NCI-H510A (cell line): ENCODE measurements at places on chromosomes 5 and 9.

GRCh38 chr9:100587375-100587774 lies 9.5 kb downstream of the CAVIN4 start:
- DNase-seq, result no peak

GRCh38 chr9:95939472-95939871 lies 64.0 kb downstream of the ERCC6L2 start:
- no peak for DNase-seq

GRCh38 chr5:141039517-141039916 lies 11.7 kb upstream of the PCDHB1 start:
- no peak for DNase-seq

GRCh38 chr5:75534734-75535133 lies 23.0 kb downstream of the POLK start:
- no peak for DNase-seq

DNA sequence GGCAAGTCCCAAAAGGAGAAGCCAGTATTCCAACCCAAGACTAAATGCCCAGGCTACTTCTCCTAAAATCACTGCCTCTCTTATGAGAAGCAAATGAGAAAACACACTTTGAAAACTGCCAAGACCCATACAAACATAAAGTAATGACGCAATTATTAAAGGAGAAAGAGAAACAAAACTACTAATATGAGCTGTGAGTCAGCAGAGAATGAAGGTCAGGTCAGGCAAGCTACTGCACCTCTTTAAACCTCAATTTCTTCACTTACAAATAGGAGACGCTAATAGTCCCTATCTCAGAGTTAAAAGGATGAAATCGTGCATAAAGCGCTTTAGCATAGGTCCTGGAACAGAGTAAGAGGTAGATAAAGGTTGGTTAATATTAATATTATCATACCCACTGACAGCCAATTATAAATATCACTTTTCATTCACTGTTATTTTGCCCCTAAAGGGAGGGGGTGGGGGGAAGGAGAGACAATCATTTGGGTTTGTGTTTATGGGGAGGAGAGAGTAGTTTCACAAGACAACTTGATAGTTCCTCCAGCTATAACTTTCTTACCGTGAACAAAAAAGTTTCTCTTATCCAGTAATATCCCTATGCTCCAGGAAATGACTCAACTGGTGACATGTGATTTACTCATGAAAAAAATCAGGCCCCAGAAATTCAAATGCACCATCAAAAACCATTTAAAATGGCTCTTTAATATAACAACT lies 3.6 kb downstream of the PSMB7 start:
- DNase-seq, result no peak

GRCh38 chr5:138829341-138829740 lies 45.8 kb downstream of the LRRTM2 start:
- no peak for DNase-seq

DNA sequence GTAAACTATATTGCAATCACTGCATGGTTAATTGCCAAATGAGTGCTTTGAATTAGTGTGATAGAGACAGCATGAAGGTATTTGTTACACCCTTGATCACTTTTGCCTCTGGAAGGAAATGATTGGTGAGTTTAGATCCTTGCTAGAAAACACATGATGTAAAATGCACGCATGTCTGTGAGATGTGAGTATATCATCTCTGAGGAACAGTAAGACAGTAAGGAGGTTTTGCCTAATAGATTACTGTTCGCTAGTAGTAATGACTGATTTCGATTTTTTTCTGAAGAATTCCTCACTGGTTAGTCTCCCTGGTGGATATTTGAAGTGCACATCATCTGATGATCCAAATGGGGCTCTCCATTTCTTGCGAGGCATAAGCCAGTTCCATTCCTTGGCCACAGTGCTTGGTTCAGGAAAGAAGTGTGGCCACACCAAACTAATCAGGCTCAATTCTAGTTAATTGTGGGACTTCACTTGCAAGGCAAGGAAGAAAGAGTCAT lies 156.4 kb upstream of the ADRA1B start:
- no peak for DNase-seq

DNA sequence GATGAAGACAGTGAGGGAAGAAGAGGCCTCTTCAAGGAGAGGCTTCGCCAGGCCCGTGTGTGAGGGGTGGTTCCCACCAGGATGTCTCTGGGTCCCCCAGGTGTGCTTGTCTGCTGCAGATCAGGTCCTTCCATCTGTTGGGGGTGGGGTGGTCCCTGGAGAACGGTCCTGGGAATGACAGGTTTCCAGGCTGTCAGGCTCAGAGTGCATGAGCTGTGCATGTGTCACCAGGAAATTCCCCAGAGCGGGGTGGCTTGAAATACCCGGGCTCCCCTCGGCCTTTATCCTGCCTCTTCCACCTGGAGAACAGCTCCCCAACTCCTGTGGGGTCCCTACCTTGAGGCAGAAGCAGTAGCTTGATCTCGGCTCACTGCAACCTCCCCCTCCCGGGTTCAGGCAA lies 118.8 kb downstream of the GAPVD1 start:
- DNase-seq, result no peak

DNA sequence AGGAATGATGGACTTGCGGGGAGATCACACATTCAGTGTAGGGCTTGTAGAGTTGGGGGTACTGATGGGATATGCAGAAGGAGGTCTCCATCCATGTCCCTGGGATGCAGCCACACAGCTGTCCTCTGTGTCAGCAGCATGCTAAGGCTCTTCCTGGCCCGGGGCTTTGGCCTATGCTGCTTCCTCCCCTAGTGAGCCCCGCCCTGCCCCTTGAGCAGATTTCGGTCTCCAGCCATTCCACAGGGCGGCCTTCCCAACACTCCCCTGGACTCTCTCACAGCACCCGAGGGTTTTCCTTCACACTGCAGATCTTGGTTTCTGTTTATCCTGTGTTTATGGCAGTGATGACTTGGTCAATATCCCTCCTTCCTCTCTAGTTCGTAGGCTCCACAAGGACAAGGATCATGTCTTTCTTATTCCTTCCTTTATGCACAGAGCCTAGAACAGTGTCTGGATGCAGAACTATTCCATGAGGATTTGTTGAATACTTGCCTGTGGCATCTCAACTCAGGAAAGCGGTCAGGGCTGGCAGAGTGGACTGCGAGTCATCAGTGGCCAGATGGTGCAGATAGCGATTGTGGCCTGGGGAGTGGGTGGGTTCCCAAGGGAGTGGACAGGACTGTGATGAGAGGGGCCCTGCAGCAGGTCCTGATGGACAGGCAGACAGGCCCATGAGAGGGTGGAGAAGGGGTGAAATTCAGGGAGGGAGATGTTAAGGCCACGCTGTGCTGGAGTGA lies 114.2 kb downstream of the RGS3 start:
- no peak for DNase-seq

DNA sequence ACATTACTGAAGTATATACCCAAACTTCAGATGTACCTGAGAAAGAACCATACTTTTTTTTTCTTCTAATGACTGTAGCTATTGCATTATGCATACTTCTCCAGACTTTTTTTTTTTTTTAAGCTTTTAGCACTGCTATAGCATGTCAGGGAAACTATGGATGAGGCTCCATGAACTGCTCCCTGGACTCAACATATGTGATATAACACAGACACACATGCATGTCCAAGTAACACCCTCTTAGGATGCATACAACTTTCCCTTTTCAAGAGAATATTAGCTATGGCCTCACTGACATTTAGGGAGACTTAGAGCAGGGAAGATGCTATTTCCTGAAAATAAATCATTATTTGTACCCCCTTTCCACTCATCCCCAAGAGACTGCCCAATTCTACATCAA lies 499 bp upstream of the ASPN start:
- DNase-seq, result no peak

GRCh38 chr5:36374266-36374862 lies 72.7 kb upstream of the RANBP3L start:
- DNase-seq, result no peak

- DNase-seq, result no peak
Measured at GRCh38 chr9:33048054-33048465, 23.0 kb downstream of the DNAJA1 start.

GRCh38 chr9:105329719-105330062 lies 85.2 kb downstream of the SLC44A1 start:
- DNase-seq, result no peak

GRCh38 chr9:20200581-20200980 lies 411.7 kb upstream of the SLC24A2 start:
- DNase-seq, result no peak

DNA sequence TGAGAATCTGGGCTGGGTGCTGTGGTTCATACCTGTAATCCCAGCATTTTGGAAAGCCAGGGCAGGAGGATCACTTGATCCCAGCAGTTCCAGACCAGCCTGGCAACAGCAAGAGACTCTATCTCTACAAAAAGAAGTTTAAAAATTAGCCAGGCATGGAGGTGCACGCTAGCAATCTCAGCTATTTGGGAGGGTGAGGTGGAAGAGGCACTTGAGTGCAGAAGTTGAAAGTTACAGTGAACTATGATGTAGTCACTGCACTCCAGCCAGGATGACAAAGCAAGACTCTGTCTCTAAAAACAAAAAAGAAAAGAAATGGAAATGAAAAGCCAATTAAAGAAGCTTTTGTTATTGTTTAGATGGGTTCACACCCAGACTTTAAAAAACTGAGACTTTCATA lies 131.6 kb upstream of the RASA1 start:
- DNase-seq, result no peak

GRCh38 chr5:65070026-65070425 lies 301.3 kb downstream of the CWC27 start:
- DNase-seq, result no peak

- DNase-seq, result no peak
Measured at GRCh38 chr5:21654-22233, 70.2 kb upstream of the PLEKHG4B start.

DNA sequence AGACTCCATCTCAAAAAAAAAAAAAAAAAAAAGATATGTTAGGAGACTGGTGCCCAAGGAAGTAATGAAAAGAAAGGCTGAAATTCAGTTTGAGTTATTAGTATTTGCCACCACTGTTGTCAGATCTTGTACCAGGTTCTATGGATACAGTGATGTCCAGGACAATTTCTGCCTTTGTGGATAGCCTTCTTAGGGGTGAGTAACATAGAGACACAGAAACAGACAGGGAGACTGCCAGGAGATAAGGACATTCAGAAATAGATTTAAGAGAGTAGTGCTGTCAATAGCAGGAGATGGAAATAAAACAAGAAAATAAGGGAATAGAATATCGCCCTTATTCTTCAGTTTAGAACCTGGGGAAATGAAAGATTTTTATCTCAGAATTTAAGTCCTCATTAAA lies 6.3 kb upstream of the SPINK14 start:
- DNase-seq, result no peak

GRCh38 chr9:14889451-14889850 lies 20.8 kb downstream of the FREM1 start:
- DNase-seq, result no peak

DNA sequence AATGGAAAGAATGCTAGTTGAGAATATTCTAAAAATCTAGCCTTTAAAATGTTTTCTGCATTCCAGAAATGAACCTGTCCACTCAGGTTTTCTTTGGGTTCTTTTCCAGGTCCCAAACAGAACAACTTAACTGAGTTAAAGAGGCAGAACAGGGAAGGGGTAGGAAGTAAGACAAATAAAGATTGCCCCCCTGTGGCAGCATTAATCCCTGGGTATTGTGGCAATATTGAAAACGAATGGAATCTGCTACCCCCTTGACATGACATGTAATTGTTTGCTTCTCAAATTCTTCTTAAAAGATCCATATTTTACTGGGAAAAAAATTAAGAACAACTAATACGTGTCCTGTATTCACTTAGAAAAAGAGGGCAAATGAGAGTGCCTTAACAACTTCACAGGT lies 9.3 kb upstream of the RBM22 start:
- DNase-seq, result no peak

- no peak for DNase-seq
Measured at GRCh38 chr5:44446399-44446798, 57.2 kb upstream of the FGF10 start.

DNA sequence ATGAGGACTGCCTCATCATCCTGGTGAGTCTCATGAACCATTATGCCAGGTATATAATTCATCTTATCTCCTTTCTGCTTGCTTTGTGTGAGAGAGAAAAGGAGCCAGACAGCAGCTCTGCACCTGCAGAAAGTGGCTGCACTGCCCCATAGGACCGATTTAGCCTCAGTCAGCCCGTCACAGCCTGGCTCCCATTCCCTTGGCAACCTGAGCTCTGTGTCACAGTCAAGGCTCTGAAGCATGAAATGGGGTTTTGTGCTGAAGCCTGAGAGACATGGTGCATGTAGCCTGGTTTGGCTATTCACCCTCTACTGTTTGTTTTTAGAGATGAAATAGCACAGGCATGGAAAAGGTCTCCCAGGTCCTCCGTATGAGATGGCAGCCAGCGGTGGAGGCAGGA lies 198.3 kb downstream of the KCTD16 start:
- no peak for DNase-seq

DNA sequence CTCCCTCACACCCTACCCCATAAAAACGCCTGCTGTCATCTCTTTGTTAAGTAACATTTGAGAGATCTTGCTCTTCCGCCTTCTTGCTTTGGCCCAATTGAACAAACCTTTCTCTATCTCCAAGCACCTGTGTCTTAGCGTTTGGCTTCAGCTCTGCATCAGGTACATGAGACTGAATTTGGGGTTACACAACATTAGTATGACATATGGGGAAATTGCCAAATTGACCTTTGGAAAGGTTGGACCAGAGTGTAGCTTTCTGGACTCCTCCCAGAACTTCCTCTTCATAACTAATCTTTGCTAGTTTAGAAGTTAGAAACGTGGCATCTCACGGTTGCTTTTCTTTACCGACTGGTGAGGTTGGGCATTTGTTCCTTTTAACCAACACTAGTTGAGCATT lies 3.5 kb upstream of the EXOSC3 start:
- DNase-seq, result no peak

DNA sequence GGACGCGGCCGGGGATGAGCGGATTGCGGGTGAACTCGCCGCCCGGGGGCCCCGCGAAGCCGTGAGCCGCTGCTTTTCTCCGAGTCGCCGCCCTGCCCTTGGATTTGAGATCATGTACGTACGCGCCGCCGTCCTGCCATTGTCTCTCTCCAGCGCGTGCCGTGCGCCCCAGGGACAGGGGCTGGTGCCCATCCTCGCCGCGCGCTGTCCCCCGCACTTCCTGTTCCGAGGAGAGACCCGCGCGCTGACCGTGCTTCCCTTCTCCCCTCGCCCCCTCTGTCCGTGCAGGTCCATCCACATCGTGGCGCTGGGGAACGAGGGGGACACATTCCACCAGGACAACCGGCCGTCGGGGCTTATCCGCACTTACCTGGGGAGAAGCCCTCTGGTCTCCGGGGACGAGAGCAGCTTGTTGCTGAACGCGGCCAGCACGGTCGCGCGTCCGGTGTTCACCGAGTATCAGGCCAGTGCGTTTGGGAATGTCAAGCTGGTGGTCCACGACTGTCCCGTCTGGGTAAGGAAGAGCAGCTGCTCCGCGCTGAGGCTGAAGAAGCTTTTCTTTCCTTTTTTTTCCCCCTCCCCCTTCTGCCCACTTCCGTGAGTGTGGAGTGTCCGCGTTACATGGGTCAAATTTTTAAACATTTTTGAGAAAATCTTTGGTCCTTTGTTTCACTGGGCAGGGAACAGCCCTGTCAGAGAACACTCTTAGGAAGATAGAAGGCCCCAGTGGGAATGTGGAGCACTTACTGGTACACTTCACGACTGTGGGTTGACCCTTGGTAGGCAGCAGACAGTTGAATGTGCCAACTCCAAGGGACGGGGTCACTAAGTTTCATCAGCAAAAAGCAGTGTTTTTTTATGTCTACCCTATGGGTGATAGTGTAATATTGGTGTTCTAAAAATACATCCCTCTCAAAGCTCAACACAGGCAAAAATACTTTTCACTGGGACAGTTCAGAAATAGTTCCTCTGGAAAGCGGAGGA lies 727 bp downstream of the RHOBTB3 start:
- DNase-seq, result no peak
